ENCODE measurements at places on chromosomes 2 and 18.

DNA sequence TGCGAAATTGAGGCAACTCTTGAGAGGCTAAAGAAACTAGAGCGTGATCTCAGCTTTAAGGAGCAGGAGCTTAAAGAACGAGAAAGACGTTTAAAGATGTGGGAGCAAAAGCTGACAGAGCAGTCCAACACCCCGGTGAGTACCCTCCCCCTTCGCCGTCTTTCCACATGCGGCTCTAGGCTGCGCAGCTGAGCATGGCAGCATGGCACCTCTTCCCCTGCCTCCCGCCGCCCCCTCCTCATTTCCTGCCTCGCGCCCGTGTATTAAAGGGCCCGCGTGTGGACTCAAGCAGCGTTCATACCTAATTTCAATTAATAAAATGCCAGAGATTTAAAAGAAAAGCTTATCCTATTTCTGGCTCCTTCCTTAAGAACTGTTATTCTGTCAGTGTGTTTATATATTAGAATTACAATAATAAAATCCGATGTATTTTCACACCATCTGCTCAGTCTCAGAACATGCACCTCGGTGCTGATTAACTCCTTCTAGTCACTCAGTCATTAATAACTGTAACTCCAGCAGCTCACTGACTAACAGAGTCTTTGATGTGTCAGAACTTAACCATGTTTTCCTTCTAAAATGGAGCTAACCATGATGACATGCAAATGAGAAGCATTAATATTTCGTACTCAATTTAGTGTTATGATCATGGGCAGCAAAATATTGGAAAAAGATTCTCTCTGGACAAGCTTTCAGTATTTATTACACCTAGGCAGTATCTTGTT is 137.4 kb upstream of the CDCA7 start:
- no peak for DNase-seq

GRCh38 chr2:168208652-168209051 is 38.7 kb downstream of the STK39 start:
- peak; percentile 24 for DNase-seq

GRCh38 chr2:126409850-126410249 is 246.1 kb upstream of the GYPC start:
- no peak for DNase-seq

DNA sequence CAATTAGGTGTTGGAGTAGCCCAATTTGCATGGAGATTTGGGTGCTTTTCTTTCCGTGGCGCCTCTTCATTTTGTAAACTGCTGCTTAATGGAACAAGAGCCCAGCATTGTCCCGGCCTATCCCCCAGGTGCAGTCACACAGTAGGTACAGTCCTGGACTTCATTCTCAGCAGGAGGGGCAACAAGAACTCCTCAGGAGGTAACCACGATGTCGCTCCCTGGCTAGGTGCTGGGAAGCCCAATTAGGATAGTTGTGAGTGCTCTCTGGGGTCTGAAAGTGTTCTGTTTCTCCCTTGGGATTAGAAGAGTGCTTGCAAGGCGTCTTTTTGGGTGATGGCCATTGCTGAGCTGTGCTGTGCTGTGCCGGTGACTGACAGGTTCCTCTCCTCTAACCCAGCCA is 53.8 kb downstream of the CABLES1 start:
- DNase-seq, result no peak

GRCh38 chr18:55433648-55434047 is 154.3 kb downstream of the TCF4 start:
- no peak for DNase-seq

DNA sequence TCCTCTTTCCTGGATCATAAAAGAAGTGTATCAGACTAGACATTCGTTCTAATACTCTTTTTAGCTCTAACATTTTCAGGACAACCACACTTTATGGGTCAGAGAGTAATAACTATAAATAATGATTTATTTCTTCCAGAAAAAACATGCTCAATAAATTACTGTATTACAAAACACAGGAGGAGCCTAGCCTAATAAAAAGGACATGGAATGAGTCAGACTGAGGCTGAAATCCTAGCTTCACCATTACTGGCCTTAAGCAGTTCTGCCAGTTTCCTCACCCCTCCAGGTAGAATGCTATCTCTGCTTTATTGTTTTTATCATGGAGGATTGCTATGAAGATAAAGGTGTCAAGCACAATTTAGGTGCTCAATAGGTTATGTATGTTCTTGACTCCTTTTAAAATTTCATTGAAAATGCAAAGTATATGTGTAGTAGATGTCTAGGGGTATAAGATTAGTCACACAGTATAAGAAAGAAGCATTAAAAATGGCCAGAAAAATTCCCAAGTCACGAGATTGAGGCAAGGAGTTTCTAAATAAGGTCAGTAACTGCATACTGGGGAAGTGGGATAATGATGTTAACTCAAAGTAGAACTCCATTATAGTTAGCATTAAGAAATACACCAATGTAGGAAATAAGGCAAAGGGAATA is 105.5 kb upstream of the NEUROD1 start:
- DNase-seq, result no peak

DNA sequence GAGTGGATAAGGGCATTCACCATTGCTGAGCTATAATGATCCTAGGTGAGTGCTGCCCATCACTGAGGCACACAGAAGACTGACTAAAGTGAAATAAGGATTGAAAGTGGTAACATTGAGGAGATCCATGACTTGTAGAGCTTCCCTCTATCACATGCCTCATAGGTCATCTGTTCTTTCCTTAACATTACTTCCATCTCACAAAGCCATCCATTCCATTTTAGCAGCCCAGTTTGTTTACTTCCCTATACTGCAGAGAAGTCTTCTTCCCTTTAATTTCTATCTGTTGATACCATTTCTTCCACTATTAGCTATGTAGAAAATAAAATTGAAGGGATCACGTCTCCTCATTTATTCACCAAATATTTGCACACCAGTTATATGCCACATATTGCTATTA is 32.1 kb downstream of the ME2 start:
- DNase-seq, result no peak

GRCh38 chr2:204657024-204657423 is 111.7 kb downstream of the PARD3B start:
- DNase-seq, result no peak

DNA sequence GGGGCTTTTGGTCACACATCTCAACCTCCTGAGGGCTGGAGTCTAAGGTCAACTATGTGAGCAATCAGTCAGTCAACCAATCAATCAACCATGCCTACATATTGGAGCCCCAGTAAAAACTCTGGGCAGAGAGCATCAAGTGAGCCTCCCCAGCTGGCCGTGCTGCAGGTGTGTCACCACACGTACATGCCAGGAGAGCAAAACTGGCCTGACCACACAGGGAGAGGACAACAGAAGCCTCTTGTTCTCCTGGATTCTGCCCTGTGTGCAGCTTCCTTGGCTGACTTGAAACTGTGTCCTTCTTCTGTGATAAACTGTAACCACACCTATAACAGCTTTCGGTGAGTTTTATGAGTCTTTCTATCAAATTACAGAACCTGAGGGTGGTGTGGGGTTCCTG is 25.9 kb downstream of the GPR35 start:
- DNase-seq, result no peak

DNA sequence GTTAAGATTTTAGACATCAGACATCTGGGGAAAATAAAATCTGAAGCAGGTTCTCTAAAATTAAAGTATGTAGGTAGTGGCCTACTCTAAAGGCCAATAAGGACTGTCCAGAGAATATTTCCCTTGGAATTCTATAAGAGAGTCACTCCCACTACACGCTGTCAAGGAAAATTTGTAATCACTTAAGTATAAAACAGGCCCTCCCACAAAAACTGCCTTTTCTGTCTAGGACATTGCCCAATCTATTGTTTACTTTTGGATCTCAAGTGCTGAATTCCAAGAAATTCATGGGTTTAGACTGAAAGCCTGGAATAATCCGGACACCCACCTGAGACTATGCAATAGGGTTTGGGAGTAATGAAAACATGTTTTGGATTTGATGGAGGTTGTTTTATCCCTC is 1.7 kb upstream of the SRBD1 start:
- DNase-seq, result no peak

GRCh38 chr2:102418421-102418961 is 4.5 kb upstream of the IL18RAP start:
- peak; percentile 42 for DNase-seq

- DNase-seq, result no peak
These were observed 21.7 kb downstream of the TFPI start for GRCh38 chr2:187532333-187533120.

DNA sequence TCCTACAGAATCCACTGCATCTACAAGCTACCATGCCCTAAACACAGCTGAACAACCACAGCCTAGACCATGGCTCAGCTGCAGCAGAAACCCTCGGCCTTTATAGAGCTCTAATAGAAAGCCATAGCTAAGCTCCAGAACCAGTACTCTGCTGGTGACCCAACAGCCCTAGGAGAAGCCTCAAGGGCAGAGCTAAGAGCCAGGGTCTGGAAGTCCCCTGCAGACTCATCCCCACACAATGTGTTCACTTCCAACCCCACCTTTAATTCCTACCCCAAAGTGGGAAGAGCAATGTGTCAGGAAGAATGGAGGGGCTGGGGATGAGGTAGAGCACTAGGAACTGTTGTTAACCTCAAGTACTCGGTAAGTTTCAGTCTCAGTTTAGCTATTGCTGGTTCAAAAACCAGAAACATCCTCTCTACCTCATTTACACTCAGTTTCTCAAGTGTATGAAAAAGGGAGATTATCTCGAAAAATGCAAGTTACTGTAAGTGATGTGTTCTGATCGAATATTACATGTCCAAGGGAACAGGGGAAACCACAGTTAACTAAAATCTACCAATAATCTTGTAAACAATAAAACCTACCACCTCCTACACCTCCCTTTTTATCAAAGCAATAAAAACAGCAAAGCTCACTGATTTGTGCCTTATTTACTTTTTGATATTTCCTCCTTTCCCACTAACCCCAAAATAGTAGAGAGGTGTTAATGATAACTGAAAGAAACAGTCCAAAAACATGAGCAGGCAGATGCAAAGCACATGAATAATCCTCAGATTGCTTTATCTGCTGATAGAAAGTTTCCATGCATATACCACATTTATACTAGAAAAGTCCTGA is 36.2 kb downstream of the THADA start:
- no peak for DNase-seq

DNA sequence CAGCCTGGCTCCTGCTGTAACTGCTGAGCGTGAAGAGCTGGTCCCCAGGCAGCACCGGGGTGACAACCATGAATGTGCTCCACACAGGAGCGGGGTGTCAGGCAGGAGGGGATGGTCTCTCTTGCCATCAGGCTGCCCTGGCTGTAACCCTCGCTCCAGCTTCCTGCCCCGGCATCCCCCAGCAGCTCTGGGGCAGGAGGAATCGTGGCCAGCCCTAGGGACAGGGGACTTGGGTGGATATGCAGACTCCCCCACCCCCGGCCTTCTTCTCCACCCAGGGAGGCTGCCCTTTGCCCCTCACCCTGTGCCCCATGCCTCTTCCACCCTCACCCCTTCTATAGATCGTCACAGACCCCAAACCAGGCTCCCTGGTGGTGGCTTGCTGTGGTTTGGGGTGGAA is 69.4 kb upstream of the SMAD7 start:
- DNase-seq, result no peak

- no peak for DNase-seq
These were observed 132.0 kb downstream of the MEP1B start for GRCh38 chr18:32321826-32322225.

DNA sequence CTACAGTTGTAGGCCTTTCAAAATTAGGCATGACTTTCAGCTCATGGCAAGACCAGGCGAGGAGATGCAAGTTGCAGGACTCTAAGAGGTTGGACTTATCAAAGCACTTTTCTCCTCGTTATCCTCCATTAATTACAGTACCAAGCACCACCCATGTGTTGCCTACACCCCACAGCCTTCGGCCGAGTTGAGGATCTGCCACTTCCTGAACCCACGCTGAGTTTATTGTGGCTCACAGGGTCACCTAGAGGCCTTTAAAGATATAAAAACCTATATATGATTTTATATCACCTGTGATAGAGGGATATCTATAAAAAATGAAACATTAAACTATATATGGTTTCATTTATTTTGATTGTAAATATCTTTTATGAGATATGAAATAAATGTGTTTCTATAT is 2.6 kb downstream of the UGT1A10 start:
- no peak for DNase-seq

- DNase-seq, result no peak
These were observed 164.2 kb downstream of the THSD7B start for GRCh38 chr2:136929531-136929930.

DNA sequence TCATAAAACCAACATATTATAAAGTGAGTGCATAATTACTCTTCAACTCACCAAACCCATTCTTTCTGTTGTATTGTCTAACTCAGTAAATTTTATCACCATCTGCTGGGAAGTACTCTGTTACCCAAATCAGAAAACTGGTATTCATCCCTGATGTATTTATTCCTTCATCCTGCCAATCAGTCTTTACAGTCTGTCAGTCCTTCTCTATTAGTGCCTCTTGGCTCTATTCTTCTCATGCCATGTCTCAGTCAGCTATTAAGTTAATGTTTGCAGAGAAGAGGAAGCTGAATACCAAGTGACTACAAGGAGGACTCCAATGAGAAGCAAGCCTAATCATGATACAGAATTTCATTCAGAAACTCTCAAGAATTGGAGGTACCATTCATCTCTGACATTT is 631.2 kb downstream of the CPS1 start:
- DNase-seq, result no peak

DNA sequence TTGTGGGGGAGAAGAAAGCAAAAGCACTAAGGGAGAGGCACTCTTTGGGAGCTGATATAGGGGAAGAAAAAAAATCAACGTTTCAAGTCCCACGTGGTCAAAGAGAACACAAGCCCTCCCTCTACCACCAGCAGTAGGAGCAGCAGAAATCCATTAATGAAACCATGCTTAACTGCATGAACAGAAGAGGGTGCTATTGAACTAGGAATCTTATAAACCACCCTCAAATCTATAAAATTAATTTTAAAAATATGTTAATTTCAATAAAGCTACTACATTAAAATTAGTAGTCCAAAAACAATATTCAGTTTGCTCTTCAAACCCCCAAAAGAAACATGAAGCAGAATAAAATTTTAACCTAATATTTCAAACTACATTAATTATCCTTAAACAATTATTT is 147.8 kb downstream of the TMEM18 start:
- DNase-seq, result no peak

DNA sequence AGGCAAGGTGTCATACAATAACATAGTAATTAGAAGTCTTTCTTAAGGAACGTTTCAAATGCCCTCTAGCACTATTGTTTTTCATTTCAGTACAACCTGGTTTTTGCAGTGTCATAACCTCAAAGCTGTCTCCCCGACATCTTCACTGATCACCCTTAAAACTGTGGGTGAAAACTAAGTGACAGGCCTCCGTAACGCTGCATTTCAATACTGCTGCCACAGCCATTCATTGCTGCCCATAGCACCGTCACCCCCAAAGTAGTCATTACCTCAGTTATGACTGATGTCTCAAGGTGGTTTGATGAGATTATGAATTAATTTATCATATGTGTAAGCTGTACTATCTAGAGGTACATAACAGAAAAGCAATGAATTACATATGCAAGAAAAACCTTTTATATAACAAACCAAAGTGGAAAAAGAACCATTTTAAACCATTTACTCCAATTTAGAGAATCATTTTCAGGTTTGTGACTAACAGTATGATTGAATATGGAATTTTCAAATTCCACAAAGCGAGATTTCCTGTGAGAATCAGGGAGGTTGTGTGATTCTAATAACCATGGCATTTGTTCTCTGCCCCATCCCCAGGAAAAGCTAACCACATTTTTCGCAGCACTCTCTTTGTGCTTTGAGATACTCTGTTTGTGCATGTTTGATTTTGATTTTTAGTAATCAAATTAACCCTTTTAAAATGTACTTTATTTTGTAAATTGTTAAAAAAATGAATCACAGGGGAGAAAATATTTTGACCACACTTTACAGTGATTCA is 263.0 kb downstream of the PTGR3 start:
- DNase-seq, result no peak

GRCh38 chr18:55579501-55580270 is 8.3 kb downstream of the TCF4 start:
- no peak for DNase-seq
